AG04450 (cell line): ENCODE measurements at places on chromosomes 5 and 9.

DNA sequence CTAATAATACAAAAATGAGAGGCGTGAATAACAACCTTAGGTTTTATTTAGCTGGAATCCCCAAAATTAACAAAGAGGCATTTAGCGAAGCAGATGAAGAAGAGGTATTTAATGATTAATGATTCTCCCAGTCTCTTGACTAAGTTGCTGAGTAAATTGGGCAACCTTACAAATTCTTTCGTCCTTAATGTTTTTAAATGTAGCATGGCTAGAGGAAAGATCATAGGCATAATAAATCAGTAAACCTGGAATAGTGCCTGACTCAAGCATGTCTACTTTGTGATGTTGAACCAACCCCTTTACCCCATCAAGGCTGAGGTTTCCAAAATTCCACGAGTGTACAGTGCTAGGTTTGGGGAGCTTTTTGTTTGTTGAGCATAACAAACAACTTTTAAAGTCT lies 7.9 kb downstream of the BHMT start:
- no peak for DNase-seq

GRCh38 chr5:87627363-87627762 lies 214.6 kb upstream of the CCNH start:
- DNase-seq: no peak

DNA sequence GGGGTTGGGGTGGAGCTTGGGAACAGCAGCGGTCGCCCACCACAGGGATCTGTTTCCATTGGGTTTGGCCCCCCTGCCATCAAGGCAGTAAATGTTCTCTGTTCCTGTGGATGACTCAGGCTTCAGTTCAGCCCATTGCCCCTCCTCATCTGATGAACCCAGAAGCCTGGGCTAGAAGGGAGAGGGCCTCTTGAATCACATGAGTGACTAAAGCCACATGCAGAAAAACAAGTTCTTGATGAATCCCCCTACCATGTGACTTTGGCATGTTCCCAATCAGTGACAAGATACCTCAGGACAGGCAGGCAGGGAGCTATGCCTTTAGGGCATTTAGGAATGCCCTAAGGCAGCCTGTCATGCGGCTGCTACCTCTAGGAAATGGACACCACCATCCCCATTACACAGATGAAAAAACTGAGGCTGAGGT lies 2.5 kb downstream of the SH3PXD2B start:
- no peak for DNase-seq

DNA sequence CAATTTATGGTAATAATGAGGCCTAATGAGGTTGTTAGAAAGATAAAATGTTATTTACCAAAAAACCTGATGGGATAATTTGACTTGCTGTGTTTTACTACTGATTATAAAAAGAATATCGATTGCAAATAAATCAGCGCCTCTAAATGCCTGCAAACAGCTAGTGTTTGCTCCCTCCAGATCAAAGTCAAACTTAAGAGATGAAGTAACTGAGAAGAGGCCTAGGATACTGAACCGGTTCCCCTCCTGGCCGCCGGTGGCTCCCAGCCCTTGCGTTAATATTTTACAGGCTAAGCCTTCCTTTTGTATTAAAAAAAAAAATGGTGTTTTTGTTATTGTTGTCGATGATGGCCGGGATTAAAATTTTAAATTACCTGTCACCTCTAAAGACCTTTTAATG lies 2.6 kb downstream of the IRX1 start:
- no peak for DNase-seq

- DNase-seq: peak; percentile 18
Measured at GRCh38 chr5:88952344-88952743, 69.4 kb upstream of the MEF2C start.

DNA sequence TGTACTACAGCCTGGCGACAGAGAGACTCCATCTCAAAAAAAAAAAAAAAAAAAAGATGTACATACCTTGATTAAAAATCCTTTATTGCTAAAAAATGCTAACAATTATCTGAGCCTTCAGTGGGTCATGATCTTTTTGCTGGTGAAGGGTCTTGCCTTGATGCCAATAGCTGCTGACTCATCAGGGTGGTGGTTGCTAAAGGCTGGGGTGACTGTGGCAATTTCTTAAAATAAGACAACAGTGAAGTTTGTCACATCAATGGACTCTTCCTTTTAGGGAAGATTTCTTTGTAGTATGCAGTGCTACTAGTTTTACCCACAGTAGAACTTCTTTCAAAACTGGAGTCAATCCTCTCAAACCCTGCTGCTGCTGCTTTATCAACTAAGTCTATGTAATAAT lies 33.9 kb upstream of the OTULINL start:
- DNase-seq: no peak

GRCh38 chr5:123496892-123497291 lies 15.1 kb upstream of the CSNK1G3 start:
- no peak for DNase-seq

GRCh38 chr9:13083963-13084528 lies 195.4 kb downstream of the MPDZ start:
- peak; percentile 6 for DNase-seq

DNA sequence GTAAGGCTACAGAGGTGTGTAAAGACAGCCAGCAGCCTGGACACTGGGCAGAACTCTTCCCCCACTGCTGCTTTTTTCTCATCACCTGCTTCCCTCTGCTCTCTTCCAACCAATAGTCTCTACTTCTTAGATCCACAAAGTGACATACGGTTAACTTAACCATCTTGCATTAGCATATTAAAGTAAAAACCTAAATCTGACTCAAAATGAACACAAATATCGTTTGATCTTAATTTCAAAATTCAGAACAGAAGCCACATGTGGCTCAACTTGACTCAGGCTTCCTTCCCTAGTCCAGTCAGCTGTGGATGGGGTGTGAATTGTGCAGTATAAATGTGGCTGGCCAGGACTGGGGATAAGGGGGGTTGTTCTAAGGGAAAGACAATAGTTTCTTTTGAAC lies 114.3 kb downstream of the STARD4 start:
- DNase-seq: no peak

GRCh38 chr9:20095430-20096092 lies 306.7 kb upstream of the SLC24A2 start:
- DNase-seq: no peak

DNA sequence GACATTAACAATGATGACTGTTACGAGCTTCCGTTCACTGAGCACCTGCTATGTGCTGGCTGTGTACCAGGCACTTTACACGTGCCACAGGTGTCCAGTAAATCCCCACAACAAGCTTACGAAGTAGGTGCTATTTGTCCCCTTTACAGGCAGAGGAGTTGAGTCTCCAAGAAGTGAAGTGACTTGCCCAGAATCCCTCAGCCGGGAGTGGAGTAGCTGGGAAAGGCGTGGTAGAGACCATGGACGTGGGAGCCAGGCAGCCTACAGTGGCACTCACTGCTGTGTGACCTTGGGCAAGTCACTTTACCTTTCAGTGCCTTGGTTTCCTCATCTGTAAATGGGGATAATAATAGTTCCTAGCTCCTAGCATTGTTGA lies 669 bp upstream of the AMBP start:
- DNase-seq: no peak

DNA sequence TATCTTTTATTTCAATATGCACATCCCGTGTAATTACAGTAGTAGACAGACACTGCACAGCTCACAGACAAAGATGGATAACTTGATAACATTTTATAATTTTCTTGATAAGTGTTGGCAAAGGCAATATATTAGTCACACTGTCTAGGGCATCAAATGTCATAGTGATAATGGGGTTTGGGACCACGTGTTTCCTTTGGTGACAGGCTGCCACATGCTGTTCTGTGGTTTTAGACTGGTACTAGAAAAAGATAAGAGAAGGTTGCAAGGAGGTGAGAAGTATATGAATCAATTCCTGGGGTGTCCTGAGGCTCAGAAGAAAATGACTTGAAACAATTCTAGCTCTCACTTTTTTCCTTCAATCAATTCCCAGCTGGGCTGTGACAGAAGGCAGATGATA lies 258.8 kb upstream of the CHD1 start:
- no peak for DNase-seq

DNA sequence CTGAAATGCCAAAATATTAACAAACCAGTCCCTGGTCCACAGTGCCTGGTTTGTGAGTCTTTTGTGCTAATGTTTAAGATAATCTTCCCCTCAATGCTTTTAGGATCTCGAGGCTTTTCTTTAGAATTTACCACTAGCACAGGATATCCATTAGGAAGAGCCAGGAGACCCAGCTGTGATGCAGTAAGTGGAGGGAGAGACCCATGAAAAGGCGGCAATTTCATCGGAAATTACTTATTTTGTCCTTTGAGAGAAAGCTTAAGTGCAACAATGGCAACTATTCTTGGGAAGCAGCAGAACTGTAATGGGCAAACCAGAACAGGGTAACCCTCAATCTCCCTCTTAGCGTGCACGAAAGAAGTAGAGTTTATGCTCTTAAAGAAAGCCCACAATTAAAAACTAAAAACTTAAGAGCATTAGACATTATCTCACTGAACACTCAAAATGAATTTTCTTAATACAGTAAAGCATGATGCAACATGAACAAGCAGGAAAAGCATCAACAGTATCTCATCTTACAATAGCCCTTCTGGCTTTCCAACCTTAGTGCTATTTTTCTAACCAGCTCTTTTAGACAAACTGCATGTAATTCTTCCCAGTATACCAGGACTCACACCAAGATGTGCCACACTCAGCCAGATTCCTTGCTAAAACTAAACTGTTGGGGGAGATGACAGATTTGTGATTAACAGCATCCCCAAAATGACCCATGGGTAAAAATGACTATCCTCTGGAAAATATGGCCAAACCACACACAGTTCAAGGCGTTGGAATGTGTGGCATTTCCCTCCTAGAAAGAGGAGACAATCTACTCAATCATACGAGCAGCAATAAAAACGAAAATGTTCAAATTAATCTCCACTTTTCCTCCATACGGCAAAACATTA lies 36.4 kb downstream of the PWWP2A start:
- DNase-seq: peak; percentile 23

- no peak for DNase-seq
Measured at GRCh38 chr9:117887383-117887782, 183.2 kb downstream of the TLR4 start.

DNA sequence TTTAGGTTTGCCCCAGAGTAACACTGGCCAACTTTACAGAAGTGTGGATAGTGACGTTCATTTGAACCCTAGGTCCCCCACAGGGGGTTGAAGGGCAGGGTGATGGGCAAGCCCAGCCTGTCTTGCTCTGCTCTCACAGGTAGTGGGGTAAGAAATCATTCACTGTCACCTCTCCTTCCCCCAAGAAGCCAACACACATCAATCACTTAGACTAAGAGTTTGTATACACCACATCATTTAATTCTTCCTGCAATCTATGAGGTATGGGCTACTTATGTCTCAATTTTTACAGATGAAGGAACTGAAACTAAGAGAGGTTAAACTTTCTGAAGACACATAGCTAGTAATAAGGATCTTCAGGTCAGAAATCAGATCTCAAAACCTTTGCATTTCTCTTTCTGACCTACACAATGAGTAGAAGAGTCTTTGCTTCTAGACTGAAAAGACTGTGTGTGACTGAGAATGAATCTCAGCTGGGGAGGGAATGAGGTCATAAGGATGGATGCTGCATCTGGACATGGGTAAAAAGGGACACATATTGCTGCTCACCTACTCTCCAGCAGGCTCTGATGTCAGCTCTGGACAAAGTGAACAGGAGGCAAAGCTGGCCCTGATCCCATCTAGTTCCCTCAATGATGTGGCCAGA lies 81.0 kb upstream of the EQTN start:
- no peak for DNase-seq

DNA sequence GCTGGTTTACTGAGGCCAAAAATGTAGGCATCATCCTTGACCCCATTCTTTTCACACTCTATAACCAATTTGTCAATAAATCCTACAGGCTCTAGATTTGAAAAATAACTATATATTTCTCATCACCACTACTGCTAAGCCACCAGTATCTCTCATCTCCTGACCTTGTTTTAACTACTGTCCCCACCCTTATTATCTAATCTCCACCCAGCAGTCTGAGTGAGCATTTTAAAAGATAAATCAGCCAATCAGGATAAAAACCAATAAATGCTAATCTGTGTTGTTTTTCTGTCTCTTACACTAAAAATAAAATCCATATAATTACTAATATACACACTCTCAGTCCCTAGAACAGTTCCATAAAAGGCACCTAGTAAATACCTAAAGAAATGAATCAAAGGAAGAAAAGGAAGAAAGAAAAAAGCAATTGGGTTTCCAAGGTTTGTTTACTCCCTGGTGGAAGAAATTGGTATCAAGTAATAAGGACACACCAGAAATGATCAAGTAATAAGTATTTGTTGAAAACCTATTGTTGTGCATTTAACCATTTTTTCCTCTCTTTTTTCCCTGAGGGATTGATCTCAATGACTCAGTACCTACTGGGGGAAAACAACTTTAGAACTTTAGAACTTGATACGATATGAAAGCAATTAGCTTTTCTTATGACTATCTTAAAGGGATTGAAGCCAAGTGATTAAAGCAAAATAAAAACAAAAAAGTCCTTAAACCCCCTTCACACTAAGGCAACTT lies 19.3 kb downstream of the MRPS27 start:
- no peak for DNase-seq

DNA sequence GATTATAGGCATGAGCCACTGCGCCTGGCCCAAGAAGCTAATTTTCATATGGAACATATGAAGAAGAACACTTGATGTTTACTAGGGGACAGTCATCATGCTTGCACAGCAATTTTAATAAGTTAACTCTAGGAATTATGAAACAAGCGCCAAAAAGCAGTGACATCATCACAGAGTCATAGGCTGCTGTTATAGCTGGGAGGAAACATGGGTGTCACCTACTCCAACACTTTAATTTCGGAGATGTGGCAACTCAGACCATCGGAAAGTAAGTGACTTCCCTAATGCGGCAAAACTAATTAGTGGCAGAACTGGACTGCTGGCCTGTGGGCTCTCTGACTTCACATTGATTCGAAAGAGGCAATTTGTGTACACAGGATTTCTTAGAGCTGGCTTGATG lies 38.1 kb upstream of the EQTN start:
- no peak for DNase-seq

- DNase-seq: peak; percentile 55
Measured at GRCh38 chr9:129761901-129762369, 9.1 kb upstream of the PTGES start.
